ENCODE measurements at places on chromosomes 6 and 20. TPM values are rescaled to one million over a fixed set of nuclear protein-coding genes. Genes with fewer than 3 reads are reported as not detected.

Gene CGA
- not detected for total RNA-seq

Gene NR2E1
- not detected for total RNA-seq

Gene MAP1LC3A
- total RNA-seq, result 1.3 TPM

Gene LY6G6F
- not detected for total RNA-seq

Gene HLA-DQA2
- total RNA-seq, result not detected

Gene CCN5
- not detected for total RNA-seq

Gene HLA-DRB1
- total RNA-seq, result 11.3 TPM

Gene ASIP
- not detected for total RNA-seq

Gene C20orf204
- total RNA-seq, result 2.6 TPM

Gene CDH26
- total RNA-seq, result 1.6 TPM

Gene IL17A
- total RNA-seq, result 3.9 TPM

Gene TINAG
- not detected for total RNA-seq

Gene ISM1
- total RNA-seq, result 11.5 TPM

Gene DDRGK1
- total RNA-seq, result 68.9 TPM

Gene ENPP5
- total RNA-seq, result not detected

Gene BANF2
- not detected for total RNA-seq

Gene TBX18
- total RNA-seq, result not detected

Gene FAM110A
- 6.8 TPM for total RNA-seq

Data from activated T-cell treated with anti-CD3 and anti-CD28 coated beads, Interleukin-2, amount 50 U/mL, for 4 hours (primary cell).